ENCODE measurements at places on chromosomes 3 and 15.

- DNase-seq: no peak
Measured at GRCh38 chr3:126461450-126462070, 14.1 kb downstream of the ZXDC start.

GRCh38 chr15:69032703-69033373, 18.3 kb downstream of the NOX5 start:
- no peak for DNase-seq

- no peak for DNase-seq
Measured at GRCh38 chr15:71440489-71441110, 325.3 kb downstream of the THSD4 start.

DNA sequence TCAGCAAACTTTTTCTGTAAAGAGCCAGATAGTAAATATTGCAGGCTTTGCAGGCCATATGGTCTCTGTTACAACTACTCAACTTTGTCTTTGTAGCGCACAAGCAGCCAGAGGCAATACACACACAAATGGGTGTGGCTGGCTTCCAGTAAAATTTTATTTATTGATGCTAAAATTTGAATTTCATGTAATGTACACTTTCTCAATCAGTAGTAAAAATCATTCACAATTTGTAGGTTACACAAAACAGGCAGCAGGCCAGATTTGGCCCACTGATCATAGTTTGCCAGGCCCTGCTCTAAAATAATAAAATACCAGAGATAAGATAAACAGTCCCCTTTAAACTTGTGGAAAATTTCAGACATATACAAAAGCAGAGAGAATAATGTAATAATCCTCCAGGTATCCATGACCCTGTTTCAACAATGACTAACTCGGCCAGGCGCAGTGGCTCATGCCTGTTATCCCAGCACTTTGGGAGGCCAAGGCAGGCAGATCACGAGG, 330.3 kb downstream of the SHQ1 start:
- no peak for DNase-seq

DNA sequence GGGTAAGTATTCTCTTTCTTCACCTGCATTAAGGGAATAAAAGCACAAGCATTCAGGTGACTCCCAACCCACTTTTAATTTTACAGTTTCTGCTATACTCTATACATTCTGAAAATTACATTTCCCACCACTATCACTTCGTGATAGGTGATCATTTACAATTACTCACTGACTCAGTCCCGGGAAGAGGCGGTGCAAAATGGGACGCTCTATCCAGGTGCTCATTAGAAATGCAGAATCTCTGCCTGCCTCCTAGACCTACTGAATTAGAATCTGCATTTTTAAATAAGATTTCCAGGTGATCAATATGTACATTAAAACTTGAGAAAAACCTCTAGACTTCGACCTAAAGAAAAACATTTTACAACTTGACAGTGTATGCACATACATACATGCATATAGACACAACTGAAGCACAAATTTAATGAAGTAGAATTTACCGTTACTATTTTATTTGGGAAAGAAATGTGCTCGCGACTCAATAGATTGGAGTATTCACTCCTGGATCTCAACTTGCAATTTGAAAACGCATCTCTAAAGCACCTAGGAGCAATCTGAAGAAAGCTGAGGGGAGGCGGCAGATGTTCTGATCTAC, 598 bp upstream of the TGFBR2 start:
- no peak for DNase-seq

- no peak for DNase-seq
Measured at GRCh38 chr3:157384491-157384890, 52.2 kb upstream of the PTX3 start.

DNA sequence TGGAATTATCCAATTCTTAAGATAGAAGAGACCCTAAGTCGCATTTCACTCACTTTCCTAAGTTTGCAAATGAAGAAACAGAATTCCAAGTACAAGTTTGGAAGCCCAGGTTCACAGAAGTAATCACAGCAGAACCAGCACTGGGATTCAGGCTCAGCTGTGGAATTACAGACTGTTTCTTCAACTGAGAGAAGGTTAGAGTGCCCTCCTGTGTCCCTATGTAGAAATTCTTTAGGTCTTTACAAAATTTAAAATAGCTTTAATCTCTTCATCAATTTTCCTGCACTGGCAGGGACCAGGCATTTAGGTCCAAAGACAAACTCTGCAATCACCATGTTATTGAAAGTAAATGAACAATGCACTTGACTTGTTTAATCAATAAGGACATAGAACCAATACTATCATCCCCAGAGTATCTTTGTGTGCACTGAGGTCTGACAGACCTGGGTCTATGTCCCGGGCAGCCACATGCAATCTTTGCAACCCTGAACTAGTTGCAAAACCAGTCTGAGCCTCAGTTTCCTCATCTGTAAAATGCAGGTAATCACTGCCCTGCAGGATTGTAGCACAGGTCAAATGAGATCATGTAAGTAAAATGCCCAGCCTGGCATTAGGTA, 96.3 kb upstream of the ZBED2 start:
- no peak for DNase-seq

GRCh38 chr3:159432682-159433340, 555.8 kb upstream of the IL12A start:
- no peak for DNase-seq

DNA sequence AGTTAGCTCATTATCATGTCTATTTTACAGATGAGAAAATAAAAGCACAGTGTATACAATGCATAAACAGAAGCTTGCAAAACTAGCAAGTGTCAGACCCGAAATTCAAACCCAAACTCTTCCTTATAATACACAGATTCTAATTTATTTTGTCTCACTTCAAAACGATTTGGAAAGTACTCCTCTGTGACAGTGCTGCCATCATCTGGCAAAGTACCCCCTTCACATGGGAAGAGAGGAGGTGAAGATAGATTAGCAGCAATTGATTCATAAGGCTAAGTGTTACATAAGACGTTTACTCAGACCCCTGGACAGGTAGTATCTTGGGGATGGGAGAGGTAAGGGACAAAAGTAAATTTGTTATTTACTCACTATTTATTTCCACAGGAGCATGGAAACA, 744.0 kb upstream of the SGO1 start:
- DNase-seq: no peak

- peak; percentile 48 for DNase-seq
Measured at GRCh38 chr3:161372321-161373260, 1.3 kb upstream of the SPTSSB start.

DNA sequence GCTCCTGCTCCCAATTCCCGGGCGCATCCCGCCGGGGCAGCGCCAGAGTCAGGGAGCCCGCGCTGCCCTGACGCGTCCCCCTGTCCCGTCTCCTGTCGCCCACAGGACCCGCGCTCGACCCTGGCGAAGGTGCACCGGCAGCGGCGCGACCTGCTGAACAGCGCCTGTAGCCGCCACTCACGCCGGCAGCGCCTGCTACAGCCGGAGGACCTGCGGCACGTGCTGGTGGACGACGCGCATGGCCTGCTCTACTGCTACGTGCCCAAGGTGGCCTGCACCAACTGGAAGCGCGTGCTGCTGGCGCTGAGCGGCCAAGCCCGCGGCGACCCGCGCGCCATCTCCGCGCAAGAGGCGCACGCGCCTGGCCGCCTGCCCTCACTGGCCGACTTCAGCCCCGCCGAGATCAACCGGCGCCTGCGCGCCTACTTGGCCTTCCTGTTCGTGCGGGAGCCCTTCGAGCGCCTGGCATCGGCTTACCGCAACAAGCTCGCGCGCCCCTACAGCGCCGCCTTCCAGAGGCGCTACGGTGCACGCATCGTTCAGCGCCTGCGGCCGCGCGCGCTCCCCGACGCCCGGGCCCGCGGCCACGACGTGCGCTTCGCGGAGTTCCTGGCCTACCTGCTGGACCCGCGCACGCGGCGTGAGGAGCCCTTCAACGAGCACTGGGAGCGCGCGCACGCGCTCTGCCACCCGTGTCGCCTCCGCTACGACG, 16.9 kb downstream of the C3orf22 start:
- no peak for DNase-seq

GRCh38 chr3:45269952-45270351, 43.9 kb upstream of the TMEM158 start:
- no peak for DNase-seq

- DNase-seq: no peak
Measured at GRCh38 chr3:126314305-126314789, 42.9 kb downstream of the KLF15 start.

DNA sequence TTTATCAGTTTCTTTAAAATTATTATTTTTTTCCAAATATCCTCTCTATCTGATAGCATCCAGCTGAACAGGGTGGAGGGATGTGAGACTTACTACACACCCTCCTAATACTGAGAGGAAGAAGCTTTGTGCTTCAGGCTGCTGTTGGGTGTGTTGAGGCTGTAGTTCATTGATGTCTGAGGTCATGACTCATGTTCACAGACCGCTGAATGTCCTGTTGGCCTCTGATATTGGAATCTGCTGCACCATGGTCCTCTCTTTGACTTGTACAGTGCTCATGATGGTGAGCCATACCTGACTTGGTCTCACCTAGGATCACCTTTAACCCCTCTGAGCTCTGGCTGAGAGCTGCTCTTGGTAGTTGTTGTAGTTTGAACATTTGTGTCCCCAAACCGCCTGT, 302.9 kb downstream of the SATB1 start:
- DNase-seq: no peak

- DNase-seq: no peak
Measured at GRCh38 chr3:53996141-53996874, 104.6 kb upstream of the SELENOK start.

GRCh38 chr3:146100180-146100579, 60.8 kb downstream of the PLOD2 start:
- no peak for DNase-seq

GRCh38 chr3:65741540-65741939, 297.2 kb downstream of the MAGI1 start:
- DNase-seq: no peak

GRCh38 chr15:63503739-63504246, 600 bp upstream of the USP3 start:
- no peak for DNase-seq

DNA sequence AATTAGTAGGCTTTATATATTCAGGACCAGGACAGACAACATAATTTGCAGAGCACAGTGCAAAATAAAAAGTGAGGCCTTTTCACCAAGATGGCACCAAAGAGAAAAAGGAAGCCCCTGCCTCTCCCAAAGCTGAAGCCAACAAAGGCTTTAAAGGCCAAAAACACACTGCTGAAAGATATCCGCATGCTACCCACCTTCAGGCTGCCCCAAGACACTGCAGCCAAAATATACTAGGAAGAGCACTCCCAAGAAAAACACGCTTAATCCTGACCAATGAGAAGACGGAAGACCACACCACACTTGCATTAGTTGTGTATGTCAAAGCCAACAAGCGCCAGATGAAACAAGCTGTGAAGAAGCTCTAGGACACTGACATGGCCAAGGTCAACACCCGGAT, 38.0 kb downstream of the PIK3CB start:
- no peak for DNase-seq

DNA sequence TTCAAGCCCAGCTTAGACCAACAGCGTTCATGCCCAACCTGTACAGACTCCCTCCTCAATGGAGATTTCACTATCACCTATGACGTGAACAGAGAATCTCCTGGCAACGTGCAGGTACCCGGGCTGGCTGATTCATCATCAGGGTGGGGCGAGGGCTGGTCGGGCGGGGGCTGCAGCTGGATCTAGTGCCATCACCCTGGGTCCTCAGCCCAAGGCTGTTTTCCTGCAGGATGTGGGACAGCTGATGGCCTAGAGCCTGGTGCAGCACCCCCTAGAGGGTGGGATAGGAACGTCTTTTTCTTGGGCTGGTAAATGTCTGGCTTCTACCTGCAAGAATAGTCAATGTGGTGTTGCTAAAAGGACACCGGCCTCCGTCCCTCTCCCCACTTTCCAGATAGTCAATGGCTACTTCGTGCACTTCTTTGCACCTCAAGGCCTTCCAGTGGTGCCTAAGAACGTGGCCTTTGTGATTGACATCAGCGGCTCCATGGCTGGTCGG, 4.4 kb downstream of the ITIH3 start:
- DNase-seq: no peak

- DNase-seq: no peak
Measured at GRCh38 chr15:67999320-68000100, 54.6 kb upstream of the PIAS1 start.

DNA sequence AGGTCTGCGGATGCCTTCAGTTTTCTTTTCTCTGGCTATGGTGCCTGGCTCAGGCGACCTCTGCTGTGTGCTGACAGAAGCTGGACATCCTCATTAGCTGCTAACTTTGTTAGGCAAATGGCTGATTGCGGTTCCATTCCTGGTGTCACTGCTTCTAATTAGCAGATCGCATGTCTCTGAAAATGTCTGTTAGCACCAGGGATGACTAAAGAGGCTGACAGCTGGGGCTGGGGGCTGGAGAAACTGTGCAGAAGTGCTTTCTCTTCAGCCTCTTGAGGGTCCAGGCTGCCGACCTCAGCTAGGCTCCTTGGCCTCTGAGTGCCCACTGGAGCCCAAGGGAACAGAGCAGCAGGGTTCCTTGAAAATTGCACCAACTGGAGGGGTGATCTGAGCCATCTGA, 39.3 kb downstream of the CHCHD6 start:
- DNase-seq: no peak

All from C1 segment of cervical spinal cord (tissue), 14 donors.